ENCODE measurements at places on chromosomes 3 and 15.
A peak's percentile ranks its signal among the peaks of the same experiment; 100 is the strongest.

DNA sequence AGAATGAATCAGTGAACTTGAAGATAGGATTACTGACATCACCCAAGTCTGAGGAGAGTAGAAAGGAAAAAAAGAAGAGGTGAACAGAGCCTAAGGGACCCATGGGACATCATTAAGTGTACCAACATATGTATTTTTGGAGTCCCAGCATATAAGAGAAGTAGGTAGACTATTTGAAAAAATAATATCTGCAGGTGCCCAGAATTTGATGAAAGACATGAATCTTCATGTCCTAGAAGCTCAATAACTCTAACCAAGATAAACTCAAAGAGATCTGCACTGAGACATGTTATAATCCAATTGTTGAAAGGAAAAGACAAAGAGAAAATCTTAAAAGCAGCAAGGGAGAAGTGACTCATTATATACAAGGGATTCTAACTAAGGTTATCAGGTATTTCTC lies 39.0 kb downstream of the SPESP1 start:
- DNase-seq, result no peak

DNA sequence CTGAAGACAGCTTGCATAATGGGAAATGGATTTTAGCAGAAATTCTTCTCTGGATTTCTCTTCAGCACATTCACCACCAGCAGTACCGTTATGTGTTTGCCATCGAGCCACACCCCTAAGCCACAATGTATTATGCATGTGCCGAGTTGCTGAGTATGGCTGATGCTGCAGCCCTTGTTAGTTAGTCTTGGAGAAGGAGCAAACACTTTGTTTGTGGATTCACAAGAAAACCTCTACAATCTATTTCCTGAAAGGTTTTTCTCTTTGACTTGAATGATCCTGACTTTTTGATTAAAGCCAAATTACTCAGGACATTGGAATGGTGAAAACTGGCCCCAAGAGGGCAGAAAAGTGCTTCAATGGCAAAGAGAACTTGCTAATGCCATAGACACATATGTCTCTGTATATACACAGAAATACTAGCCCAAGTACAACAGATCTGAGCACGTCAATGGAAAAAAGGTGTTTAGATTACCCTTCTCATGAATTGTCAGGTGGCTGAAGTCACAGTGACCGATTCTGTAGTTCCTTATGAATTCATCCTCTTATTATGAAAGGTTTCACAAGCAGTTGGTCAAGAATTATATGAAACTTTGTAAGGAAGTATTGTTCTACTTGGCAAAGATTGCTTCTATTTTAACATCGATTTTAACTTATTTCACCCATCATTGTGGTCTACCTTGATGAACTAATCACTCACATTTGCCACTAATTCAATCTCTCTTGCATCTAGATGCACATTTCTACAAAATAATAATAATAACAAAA lies 103.0 kb downstream of the P3H2 start:
- peak; percentile 63 for DNase-seq

DNA sequence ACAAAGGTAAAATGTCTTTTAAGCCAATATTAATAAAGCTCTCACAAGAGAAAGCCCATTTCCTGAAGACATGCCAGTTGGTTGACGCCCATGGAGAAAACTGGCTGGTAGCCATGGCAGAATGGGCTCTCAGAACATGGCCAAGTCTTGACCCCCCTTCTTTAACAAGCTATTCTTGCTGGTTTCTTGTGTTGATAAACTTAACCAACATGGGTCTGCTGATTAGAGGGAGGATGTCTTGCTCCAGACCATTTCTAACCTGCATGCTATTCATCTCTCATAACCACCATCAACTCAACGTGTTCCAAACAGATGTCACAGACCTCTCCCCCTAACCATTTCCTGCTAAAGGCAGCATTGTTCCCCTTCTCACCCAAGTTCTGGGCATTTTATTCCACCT lies 25.7 kb downstream of the NTRK3 start:
- no peak for DNase-seq

GRCh38 chr3:97975466-97975865 lies 3.2 kb upstream of the RIOX2 start:
- DNase-seq, result no peak

DNA sequence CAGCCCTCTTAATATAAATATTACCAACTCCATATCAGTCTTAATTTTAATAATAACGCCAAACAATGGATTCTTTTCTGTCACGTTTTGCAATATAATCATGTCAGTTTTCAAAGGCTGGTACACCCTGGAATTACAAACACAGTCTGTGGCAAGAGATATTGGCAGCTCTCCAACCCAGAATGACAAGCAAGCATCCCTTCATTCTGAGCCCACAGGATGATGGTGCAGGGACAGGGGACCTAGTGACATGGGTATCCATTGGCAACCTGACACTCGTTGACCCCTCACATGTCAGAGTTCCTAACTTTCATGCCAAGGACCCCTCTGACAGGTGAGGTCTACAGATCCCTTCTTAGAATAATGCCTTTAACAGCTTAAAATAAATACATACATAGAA lies 154.5 kb upstream of the TSC22D2 start:
- DNase-seq, result no peak

- DNase-seq, result no peak
These were observed 28.5 kb upstream of the TATDN2 start for GRCh38 chr3:10219737-10220136.

- no peak for DNase-seq
These were observed 32.0 kb downstream of the WWTR1 start for GRCh38 chr3:149625795-149626194.

GRCh38 chr15:67208396-67208795 lies 46.1 kb downstream of the AAGAB start:
- no peak for DNase-seq

GRCh38 chr3:71858503-71859122 lies 73.7 kb upstream of the PROK2 start:
- DNase-seq, result no peak

All from non-pigmented ciliary epithelial cell (primary cell).